ENCODE measurements at places on chromosomes 1 and 21.

DNA sequence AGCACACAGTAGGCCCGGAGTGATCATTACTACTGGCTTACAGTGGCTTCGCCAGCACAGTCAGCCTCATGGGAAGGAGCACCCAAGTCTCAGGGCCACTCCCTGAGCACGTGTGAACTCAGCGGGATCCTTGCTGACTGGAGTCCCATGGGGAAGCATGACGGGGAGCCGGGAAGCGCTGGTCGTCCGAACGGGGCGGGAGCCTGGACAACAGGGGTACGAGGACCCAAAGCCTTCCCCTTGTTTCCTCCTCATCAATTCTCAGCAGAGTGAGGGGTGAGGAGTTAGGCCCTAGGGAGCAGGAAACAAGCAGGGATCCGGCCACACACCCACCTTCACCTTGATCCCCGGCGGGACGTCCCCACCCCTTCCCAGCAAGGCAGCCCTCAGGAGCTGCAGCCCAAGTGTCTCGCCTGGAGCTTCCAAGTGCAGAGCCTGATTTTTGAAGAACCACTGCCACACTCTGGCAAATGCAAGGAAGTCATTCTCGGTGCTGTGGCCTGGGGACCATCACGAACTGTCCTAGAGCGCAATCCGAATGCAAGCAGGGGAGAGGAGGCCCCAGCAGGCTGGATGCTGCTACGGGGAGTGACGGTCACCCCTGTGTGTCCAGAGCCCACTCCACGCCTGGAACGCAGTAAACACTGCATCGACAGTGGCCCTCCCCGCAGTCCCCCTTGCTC is 35.5 kb downstream of the TOMM20 start:
- DNase-seq: no peak

GRCh38 chr1:162319493-162320175 is 57.0 kb downstream of the SPATA46 start:
- DNase-seq: no peak

DNA sequence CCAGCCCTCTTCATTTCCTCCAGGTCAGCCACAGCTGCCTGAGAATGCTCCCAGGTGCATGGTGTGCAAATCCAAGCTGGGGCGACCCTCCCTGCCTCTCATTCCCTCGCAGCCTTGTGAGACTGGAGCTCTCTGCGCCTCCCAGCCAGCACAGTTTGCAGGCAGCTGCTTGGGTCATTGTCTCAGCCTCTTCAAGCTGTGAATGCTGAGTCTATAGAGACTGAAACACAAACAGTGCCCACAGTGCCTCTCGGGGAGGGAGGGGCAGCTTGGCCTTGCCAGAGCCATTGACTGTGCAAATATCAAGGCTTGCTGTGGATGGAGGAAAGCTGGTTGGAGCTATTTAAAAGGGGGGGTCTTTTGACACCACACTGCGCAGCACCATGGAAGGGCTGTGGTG is 10.6 kb downstream of the PLXNA2 start:
- no peak for DNase-seq

DNA sequence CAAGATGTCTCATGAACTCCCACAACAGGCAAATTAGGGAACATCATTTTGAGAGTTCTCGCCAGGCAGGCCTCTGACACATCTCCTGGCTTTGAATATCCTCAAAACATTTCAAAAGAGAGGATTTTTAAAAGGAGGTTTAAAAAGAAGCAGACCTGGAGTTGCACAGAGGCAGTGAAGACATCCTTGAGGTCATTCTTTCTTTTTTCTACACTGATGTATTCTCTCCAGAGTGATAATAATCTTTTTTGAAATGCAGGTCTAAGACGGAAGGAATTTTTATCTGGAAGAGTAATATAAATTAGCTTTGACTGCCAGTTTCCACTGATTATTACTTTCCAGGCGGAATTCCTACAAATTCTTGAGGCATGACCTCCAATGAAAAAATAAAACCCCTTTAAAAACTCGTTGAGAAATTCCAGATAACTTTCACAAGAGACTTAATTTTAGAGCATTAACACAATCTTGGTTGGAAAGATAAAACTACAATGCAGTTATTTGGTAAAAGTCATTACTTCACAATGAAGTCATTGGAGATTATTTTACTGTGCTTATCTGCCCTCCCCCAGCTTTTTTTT is 125.0 kb downstream of the LYPLAL1 start:
- DNase-seq: no peak

GRCh38 chr1:217896490-217896889 is 265.3 kb downstream of the SPATA17 start:
- DNase-seq: no peak

DNA sequence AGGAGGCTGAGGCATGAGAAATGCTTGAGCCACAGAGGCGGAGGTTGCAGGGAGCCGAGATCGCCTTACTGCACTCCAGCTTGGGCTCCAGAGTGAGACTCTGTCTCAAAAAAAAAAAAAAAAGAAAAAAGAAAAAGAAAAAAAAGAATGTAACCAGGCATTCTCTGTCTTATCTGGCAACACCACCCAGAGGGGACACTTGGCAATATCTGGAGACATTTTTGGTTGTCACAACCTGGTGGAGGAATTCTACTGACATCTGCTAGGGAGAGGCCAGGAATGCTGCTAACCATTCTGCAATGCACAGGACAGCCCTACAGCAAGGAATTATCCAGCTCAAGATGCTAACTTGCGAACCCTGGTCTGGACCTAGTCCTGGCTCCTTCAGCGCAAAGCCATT is 2.3 kb upstream of the CNR2 start:
- DNase-seq: no peak

GRCh38 chr1:147541672-147542568 is 619 bp downstream of the BCL9 start:
- peak; percentile 42 for DNase-seq
